CD4-positive, CD25-positive, alpha-beta regulatory T cell (primary cell): ENCODE measurements at places on chromosomes 1 and 21. TPM values are rescaled to one million over a fixed set of nuclear protein-coding genes. Genes with fewer than 3 reads are reported as not detected.

DNA sequence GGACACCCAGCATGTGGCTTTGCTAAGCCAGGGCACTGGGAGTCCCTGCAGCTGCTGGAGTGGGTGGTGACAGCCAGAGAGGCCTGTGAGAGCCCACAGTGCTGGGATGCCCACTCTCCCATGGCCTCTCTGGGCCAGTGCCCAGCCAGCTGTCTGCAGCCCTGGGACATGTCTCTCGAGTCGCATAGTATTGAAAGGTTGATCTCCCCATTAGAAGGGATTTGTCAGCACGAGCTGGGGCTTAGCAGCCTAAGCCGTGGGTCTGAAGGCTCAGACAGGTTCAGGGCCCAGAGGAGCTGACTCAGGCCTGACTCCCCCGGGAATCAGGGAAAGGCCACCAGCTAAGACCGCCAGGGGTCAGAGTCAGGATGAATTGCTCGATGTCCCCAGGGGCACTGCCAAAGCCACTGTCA, 53.5 kb downstream of the FOXD2 start:
- no peak for DNase-seq
- no peak overlapping the region for H3K4me3 ChIP-seq
- no peaks in the 10 kb centered on the region for H3K36me3 ChIP-seq

- H3K36me3 ChIP-seq: no peaks in the 10 kb centered on the region
- H3K4me3 ChIP-seq: no peak overlapping the region
- DNase-seq: no peak
- peaks cover 3% of the 10 kb centered on the region for H3K27me3 ChIP-seq
- H3K4me1 ChIP-seq: no peaks in the 10 kb centered on the region
These were observed 34.1 kb downstream of the RGSL1 start for GRCh38 chr1:182484067-182484466.

DNA sequence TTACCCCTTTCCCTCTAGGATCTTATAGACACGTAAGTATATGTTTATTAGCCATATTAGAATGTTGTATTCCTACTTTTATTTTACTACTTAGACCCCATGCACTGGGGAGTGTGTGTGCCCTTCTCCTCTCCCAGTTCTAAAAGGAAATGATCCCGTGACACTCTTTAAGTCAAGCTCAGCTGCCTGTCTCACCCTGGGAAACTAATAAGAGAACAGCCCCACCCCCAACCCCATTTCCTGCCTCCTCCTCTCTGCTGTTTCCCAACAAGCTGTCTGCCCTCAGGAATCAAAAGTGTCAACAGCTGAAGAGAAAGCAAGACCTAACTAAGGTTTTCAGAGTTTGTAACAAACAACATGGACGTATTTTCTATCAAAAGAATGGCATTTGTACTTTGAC, 92.6 kb upstream of the VAV3 start:
- DNase-seq: no peak
- H3K4me3 ChIP-seq: no peak overlapping the region
- no peaks in the 10 kb centered on the region for H3K4me1 ChIP-seq
- no peak overlapping the region for H3K27ac ChIP-seq
- H3K27me3 ChIP-seq: no peaks in the 10 kb centered on the region

DNA sequence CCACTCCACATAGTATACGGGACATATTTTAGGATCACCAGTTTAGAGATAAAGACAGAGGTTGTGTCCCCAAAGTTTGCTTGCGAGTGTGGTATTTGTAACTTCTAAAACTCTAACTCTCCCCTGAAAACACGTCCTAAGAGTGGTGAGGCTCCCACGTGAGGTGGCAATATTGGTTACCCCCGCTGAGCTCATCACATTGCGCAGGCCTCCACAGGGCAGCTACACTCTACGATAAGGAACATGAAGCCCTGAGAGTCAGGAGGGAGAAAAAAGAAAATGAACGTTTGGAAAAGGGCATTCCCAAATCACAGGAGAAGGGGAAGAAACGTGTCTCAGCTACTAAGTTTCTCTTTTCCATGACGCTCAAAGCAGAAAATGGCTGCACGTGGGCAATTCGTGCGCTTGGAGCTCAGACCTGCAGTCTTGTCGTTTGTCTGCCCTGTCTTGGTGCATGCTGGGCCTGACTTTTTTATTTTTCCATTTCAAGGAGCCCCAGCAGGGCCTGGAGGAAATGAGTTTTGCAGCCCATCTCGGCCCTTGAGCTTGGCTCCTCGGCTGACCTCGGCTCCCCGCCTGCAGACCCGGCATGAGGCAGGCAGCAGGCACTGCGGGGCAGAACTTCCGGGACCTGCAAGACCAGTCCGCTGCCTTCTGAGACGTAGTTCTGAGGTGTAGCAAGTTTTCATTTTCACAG, 25.7 kb downstream of the ERG start:
- no peak for DNase-seq
- H3K27me3 ChIP-seq: peaks cover 16% of the 10 kb centered on the region
- H3K4me3 ChIP-seq: no peak overlapping the region
- H3K4me1 ChIP-seq: no peaks in the 10 kb centered on the region
- no peak overlapping the region for H3K27ac ChIP-seq

Gene GJA4
- not detected for total RNA-seq

Gene AHCTF1
- total RNA-seq: 77.0 TPM
